ENCODE measurements at places on chromosomes 12 and 14. TPM values are rescaled to one million over a fixed set of nuclear protein-coding genes. Genes with fewer than 3 reads are reported as not detected.

GRCh38 chr14:105196265-105196960 lies 15.3 kb upstream of the NUDT14 start:
- no peak for DNase-seq

- DNase-seq = no peak
Measured at GRCh38 chr12:90939382-90939781, 15.6 kb downstream of the CCER1 start.

DNA sequence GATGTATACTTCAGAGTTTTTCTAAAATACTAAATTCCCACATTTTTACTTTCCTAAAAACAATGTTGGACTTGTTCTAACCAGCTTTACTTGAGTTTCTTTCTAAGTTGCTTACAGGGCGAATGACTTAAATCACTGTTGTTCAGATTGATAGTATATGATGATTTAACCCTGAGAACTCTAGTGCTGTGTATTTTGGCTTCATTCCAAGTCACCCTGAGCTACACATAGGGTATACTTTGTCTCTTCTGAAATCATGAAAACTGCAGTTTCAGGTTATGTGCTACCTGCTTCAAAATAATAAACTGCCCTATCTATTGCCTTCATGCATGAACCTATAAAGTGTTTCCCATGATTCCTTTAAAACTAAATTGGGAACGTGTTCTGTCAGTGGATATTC lies 162.5 kb upstream of the PDE3A start:
- DNase-seq = no peak

The NEUROD4 gene
- not detected for total RNA-seq

All from activated T-cell treated with anti-CD3 and anti-CD28 coated beads, Interleukin-2, amount 50 U/mL, for 4 hours (primary cell).